Stimulated activated CD4-positive, alpha-beta T cell treated with anti-CD3 and anti-CD28 coated beads, TNF-alpha, amount 100 ng/mL, for 1 hour (primary cell): ENCODE measurements at places on chromosomes 7 and 10.

DNA sequence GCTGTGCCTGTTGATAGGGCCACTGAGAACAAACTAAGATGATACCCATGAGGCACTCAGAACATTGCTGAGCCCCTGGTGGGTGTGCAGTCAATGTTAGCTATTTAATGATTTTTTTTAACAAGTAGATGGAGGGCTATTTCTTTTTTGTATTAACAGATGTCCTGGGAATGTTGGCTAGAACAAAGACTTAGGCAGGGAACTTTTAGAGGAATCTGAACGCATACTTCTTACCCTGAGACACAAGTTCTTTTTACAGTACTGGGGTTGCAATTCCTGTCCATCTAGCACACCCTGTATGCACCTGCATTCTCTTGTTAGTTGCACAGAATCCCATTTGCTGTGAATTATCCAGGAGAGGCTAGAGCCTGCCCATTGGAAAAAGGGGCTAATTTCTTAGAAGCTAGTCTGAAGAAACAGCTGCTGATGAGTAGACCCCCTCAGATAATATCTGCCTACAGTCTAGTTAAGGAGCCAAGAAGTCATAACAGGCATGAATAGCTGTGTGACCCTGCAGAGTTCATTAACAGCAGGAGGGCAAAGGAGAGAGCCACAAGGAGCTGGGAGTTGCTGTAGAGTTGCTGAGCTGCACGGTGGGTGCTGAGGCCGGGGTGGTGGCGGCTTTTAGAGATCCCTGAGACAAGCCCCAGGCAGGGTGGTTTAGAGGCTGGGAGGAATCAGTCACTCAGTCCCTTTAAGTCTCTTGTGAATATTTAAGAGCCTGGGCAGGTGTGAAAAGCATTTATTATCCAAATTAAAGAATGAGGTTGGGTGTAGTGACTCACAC, 103.7 kb upstream of the FZD8 start:
- no peak for DNase-seq

GRCh38 chr10:86355571-86356038, 11.0 kb downstream of the GRID1 start:
- DNase-seq = no peak

DNA sequence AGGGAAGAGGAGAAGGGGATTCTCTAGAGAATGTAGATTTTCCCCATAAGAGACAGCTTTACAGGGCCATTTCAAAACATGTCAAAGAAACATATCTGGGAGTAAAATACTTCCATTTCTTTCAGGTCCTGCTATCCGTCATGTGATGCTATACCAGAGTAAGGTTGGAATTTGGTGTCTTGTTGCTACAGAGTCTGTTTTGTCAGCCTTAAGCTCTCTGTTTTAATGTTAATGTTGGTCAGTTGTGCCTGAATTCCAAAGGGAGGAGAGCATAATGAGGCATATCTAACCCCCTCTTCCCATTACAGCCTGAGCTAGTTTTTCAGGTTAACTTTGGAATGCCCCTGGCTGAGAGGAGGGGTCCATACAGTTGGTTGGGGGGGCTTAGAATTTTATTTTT, 94.7 kb upstream of the CCDC71L start:
- DNase-seq = no peak

- DNase-seq = no peak
Measured at GRCh38 chr10:52216852-52217251, 97.2 kb upstream of the DKK1 start.

- DNase-seq = no peak
Measured at GRCh38 chr7:127034186-127034806, 218.4 kb downstream of the GRM8 start.

DNA sequence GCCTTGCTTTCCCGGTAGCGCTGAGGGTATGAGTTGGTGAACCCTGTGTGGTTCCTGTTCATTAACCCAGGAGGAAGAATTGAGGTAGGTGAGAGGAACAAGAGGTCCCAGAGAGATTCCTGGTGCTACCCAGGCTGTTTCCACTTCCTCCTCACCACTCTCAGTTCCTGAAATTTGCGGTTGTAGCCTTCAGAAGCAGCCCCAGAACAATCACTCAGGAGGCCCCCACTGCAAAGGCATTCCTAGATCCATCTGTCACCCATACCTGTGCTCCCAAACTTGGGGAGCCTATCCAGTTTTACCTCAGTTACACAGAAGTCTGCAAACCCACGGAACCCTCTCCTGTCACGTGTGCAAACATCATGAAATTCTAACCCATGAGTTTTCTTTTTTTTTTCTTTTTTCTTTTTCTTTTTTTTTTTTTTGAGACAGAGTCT, 9.0 kb upstream of the PIP4K2A start:
- DNase-seq = no peak

GRCh38 chr10:37976880-37977203, 395 bp upstream of the ZNF25 start:
- no peak for DNase-seq

DNA sequence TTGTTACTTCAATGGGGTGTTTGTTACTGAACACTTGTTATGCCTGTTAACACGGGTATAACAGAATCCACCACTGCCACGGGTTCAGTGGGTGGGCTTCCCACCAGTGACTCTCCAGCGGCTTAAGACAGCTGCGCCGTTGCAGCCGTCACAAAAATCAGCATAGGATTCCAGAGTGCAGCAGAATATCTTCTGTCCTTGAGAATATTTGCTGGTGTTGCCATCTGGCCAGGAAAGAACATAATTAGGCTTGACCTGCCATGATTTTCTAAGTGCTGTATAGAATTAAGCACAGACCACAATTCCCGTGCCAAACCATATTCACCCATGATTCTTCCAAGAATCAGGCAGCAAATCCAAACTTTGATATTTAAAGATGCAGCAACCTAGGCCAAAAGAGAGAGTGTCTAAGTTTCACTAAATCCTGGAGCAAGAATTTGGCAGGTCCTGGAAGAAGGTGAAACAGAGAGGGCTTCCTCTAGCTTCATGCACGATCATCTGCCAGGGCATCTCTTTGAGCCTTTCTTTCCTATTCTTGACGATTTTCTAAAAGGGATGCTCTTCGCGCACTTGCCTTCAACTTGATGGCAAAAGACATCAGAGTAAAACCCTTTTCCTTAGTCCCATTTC, 95.0 kb downstream of the FRMD4A start:
- no peak for DNase-seq

DNA sequence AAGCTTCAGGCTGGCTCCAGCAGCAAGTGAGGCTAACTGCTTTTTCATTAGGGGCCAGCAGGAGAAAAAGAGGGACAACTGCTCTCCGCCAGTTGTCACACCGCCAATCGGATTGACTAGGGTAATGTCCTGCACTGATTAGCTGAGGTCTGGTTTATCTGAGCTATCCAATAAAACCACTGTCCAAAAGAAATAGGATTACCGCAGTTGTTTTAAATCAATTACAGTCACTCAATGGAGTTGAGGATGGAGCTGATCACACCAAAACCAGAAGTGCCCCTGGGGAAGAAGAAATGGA, 351.4 kb upstream of the NPVF start:
- DNase-seq = no peak
